ENCODE measurements at places on chromosomes 1 and 21.

DNA sequence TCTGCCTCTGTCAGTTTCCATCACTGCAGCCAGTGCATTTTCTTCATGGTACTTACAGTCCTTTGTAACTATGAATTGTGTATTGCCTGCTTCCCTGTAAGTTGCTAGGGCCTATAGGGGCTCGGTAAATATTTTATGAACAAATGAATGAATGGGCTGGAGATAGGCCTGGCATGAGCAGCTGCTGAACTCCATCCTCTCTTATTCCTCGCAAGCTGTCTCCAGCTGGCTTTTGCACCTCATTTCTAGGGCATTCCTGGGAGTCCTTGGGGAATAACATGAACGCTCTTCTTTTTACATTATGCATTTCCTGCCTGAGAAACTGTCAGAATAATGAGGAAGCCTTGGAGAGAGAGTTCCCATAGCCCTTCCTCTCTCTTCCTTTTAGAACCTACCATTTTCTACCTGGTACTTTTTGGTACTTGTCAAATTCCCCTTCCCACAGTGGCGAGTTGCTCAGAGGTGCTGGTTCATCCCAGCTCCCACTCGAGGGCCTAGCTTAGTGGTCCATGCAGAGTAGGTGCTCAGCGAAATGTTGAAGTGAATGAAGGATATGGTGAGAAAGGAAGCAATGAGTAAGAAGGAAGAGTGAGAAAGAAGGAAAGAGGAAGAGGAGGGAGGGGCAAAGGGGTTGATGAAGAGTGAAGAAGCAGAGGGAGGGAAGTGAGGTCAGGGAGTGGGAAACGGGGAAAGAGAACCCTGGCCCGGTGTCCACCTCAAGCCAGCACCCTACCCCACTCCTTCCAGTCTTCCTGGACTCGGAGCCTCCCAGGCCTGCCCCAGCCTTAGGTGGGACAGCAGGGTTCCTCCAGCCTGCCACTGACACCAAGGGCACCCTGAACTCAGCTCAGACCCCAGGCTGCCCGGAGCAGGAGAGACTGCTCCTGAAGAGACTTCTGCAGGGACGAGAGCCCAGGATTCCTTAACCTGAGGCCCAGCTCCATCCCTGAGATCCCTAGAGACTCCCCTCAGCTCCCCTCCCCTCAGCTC, 29.6 kb downstream of the KCNC4 start:
- no peak for DNase-seq

- DNase-seq = no peak
Measured at GRCh38 chr1:153803470-153804056, 28.4 kb downstream of the SLC27A3 start.

- DNase-seq = no peak
Measured at GRCh38 chr21:42042651-42043050, 28.5 kb upstream of the UMODL1 start.

GRCh38 chr1:46284597-46285564, 18.5 kb downstream of the LRRC41 start:
- DNase-seq = no peak

- DNase-seq = no peak
Measured at GRCh38 chr1:76820028-76820427, 47.3 kb upstream of the ST6GALNAC5 start.

- no peak for DNase-seq
Measured at GRCh38 chr1:92877081-92877711, 45.4 kb downstream of the RPL5 start.

- peak; percentile 7 for DNase-seq
Measured at GRCh38 chr1:59879574-59879973, 47.0 kb downstream of the CYP2J2 start.

DNA sequence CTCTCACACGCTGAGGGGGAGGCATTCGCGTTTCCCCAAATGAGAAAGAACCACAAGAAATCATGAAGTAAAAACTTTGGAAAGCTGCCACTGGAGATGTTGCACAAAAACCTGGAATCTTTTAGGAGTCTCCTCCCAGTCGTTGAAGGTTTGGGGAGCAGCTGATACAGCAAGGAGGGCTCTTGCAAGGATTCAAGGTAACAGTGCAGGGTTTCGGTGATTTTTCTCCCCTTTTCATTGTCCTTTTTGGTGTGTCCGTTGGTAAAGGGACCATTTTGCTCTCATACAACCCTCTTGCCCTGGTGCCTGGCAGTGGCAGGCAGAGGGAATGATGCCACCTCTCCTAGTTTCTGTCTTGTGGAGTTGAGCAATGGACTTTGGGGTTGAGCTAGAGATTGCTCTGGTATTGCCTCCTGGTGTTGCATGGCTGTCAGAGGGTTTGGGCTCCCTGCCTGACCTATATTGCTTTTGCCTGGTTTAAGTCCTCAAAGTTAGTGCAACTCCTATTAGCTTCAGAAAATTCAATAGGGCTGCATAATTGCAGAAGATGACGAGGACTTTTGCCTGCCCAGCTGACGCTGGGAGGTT, 872 bp downstream of the BRINP2 start:
- DNase-seq = no peak
